ENCODE measurements at places on chromosomes 12 and 14.

GRCh38 chr12:89521364-89522223 is 3.0 kb downstream of the GALNT4 start:
- DNase-seq, result no peak

GRCh38 chr14:102982852-102983470 is 60.5 kb downstream of the AMN start:
- DNase-seq, result no peak

- DNase-seq, result no peak
Observed at GRCh38 chr12:76489737-76490136, 69.8 kb downstream of the OSBPL8 start.

DNA sequence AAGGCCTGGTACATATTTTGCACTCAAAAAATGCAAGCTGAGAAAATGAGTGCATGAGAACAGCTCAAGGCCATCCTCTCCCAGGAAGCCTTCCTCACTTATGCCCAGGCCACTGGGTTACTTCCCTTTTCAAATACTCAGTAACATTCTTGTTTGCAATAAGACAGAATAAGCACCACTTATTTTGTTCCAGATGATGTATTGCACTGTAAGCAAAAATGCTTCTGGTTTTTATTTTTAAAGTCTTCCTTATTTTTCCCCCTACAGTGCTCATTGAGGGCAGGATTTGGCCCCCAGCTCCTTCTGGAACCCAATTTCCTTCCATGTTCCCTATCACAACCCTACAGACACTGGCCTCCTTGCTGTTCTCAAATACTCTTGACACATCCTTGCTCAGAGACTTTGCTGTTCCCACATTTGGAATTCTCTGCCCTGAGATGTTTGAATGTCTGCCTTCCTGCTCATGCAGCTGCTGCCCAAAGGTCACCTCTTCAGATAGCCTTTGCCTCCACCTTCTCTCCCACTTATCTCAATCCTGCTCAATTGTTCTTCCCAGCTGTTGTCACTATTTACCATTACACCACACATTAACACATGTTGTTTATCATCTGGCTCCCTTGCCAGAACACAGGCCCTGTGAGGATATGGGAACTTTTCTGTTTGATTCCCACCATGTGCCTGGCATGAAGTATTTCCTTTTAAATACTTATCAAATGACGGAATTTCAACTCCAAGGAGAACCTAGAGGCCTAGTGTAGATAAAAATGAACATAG is 49.9 kb downstream of the IFNG start:
- no peak for DNase-seq

DNA sequence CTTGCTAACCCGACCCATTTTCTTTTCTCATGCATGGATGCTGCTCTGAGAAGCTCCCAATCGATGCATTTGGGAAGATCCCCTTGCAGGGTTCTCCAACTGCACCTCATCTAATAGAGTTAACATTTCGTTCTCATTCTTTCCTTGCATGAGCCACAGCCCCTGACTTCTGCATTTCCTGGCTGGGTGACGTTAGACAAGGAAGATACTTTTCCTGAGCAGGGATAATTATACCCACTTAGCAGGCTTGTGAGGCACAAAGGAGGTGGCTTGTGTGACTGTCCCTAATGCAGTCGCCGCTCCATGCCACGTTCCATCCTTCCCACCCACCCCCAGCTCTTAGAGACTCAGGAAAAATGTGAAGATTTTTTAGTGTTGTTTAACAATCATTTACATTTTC is 195.1 kb downstream of the CHST11 start:
- no peak for DNase-seq

GRCh38 chr12:70883855-70884254 is 36.7 kb downstream of the PTPRR start:
- no peak for DNase-seq

- DNase-seq, result no peak
Observed at GRCh38 chr12:110351119-110351518, 52.4 kb downstream of the ANAPC7 start.

DNA sequence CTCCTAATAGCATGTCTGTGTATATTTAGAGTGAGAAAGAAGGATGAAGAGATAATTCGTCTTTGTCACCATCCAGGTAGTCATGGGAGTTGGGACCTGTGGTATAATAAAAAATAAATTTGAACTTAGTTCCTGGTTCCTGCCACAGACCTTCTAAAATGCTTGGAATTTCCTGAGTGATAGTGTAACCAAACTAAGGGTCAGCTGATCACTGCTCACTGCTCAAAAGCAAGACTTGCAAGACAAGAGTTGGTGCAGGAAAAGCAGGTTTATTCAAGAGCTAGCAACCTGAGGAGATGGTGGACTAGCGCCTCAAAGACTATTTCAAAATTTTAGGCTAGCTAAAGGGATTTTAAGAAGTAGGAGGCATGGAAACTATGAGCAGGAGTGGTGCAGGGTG is 19.1 kb downstream of the ANG start:
- no peak for DNase-seq

DNA sequence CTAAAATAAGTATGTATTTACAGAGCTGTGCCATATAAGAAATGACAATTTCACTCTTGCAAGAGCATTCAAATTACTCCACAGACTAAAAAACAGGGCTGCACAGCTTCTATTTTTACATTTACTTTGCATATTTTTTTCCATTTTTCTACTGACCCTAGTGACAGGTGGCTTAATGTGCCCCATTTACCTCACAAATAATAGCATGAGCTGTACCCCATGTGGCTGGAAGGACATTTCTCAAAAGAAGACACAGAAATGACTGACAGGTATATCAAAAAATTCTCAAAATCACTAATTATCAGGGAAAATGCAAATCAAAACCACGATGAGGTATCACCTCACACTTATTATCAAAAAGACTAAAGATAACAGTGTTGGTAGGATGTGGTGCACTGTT is 1128.6 kb downstream of the SLC16A7 start:
- DNase-seq, result no peak

- no peak for DNase-seq
Observed at GRCh38 chr12:28053564-28053963, 81.0 kb upstream of the PTHLH start.
